Activated CD4-positive, alpha-beta T cell treated with anti-CD3 and anti-CD28 coated beads, Interleukin-2, amount 50 U/mL, for 1 hour (primary cell): ENCODE measurements at places on chromosomes 2 and 18.

DNA sequence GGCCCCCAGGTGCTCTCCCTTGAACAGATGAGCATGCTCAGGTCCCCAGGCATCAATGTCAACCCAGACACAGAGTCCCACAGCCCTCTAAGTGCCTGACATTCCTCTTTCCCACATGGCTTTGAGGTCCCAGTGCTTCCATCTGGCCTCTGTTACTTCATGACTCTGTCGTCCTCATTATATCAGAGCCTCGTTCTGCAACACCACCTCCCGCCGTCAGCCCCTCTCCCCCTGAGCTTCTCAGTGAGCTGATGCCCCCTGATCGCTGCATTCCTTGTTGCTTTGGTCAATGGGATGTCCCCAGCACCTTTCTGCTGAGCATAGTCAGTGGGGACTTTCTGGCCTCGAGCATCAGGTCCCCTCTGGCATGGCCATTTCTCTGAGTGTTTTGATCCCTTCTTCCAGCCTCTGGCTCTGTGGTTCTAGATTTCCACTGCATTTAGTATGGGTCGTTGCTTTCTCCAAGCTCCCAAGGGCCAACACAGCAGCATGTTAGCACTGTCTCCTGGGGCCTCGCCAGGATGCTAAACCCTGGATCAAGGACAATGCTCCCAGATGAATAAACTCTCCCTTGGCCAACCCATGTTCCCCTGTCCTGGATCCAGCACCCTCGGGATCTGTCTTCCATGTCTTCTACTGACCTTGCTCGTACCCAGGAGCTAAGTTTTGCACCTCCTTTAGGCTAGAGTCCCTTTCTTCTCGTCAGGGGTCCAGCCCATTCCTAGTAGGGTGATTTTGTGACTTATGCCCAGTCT, 143.2 kb upstream of the TWIST2 start:
- DNase-seq = no peak

GRCh38 chr2:178280244-178280852, 86.0 kb downstream of the OSBPL6 start:
- peak; percentile 9 for DNase-seq

GRCh38 chr18:45228796-45229388, 386.4 kb upstream of the SLC14A2 start:
- no peak for DNase-seq

DNA sequence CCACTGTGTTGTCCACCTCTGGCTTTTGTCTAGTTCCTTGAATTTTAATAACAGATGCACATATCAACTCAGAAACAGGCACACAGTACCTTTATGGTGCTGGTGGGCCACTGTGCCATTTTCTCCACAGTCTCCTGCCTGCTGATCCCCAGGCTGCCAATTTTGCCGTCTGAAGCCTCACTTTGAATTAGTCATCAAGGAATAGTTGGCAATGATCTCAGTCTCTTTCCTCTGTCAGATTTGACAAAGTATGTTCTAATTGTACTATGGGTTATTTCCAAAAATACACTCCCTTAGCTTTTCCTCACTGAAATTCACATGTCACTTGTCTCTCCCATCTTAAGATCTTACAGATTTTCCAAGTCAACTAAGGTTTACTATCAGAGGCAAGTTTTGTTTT, 140.7 kb downstream of the ZNF516 start:
- no peak for DNase-seq

- no peak for DNase-seq
Measured at GRCh38 chr2:112583497-112584133, 794 bp upstream of the CHCHD5 start.

DNA sequence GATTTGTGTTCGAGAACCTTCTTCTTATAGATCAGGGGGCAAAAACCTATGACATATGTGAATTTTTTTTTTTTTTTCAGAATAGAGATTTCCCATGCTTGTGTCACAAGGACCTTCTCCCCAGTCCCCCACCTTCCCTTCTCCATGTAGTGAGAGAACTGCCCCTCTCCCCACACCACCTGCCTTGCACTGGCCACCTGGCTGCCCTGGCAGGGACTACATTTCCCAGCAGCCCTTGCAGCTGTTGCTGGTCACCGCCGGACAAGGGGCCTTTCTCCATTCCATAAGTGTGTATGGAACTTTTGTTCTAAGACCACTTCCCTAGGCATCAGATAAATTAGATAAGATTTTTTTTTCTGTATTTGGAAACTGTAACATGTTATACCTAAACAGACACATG, 22.2 kb downstream of the MBP start:
- DNase-seq = no peak

DNA sequence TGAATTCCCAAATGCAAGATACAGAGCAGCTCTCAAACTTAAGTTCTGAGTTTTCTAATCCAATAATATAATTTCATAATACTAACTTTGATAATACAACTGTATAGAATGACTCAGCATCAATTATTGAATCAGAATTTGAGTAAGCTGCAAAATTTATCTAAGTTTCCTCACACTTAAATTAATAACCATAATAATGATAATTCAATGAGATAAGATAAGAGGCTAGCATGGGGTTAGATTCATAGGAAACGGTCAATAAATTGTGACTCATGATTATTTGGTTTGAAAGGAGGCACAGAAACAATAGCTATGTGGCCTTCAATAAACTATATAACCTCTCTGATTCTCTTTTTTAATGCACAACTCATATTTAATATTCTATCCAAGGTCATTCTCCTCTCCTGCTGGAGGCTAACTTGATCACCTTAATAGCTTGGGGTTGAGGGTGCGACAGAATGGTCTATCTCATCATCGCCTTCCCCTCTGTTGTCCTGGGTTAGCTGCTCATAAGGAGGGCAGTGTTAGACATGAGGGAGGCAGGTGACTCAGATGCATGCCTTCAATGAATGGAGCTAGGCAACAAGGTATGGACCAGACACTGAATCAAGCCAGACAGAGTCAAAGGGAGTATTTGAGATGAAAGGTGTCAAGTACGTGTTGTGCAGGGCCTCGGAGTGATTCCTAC, 36.2 kb upstream of the BMP10 start:
- no peak for DNase-seq

- no peak for DNase-seq
Measured at GRCh38 chr18:56197241-56197859, 441.0 kb downstream of the TXNL1 start.

DNA sequence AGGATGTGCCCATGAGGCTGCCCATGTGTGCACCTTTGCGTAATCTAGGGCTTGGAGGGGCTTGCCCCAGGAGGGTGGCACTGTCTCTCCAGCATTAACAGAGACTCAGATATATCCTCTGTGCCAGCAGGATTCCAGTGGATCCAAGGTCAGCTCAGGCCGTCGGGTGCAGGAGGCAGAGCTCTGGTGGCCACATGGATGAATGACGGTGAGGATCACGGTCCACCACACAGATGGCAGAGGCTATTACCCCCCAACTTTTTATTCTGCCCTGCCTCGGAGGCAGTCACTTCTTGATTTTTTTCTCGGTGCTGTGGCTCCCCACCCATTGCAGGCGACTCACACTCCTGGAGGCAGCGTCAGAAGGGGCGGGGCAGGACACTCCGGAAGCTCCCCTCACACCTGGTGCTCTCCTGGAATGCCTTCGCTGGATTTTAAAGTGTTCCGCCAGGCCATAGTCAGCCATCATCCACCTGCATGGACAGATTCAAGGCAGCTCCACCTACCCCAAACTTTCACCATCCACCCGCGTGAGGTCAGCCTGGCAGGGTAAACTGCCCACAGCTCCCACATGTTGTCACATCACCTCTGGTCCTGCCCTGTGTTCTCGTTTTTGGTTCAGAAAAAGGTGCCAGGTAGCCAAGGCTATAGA, 602.9 kb upstream of the RAB6C start:
- no peak for DNase-seq

- DNase-seq = no peak
Measured at GRCh38 chr2:170845343-170845742, 28.7 kb downstream of the GAD1 start.

- peak; percentile 8 for DNase-seq
Measured at GRCh38 chr2:112958428-112959108, 19.2 kb upstream of the IL36G start.

DNA sequence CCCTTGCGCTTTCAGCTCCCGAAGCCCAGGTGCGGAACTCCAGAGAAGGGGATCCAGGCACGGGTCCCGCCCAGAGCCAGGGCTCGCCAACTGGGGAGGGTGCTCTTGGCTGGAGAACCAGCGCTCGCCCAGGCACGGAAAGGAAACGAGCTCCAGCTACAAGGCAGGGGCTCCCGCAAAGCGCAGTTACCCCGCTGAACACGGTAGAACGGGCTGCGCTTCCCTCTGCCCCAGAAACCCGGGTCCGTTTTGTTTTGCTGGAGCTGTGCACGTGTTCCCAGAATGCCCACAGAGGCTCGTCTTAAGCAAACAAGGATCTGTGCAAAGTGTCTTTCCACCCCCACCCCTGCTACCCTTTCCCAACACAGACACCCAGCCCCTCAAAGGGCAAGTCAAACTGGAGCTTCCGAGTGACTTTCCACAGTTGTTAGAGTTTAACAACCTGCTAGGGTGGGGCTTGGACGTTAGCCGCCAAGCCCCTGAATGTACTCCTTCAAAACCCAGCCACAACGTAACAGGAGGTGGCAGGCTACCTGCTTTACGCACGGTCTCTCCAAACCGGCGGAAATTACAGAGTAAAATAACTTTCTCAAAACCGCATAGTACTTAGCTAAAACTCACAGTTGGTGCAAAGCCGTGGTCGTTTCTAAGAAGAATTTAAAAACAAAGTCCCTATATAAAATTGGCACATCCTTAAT, 775 bp downstream of the RNF125 start:
- peak; percentile 60 for DNase-seq

GRCh38 chr2:223613017-223613950, 11.1 kb upstream of the SCG2 start:
- no peak for DNase-seq

GRCh38 chr2:182592691-182593393, 123.2 kb upstream of the DNAJC10 start:
- no peak for DNase-seq

DNA sequence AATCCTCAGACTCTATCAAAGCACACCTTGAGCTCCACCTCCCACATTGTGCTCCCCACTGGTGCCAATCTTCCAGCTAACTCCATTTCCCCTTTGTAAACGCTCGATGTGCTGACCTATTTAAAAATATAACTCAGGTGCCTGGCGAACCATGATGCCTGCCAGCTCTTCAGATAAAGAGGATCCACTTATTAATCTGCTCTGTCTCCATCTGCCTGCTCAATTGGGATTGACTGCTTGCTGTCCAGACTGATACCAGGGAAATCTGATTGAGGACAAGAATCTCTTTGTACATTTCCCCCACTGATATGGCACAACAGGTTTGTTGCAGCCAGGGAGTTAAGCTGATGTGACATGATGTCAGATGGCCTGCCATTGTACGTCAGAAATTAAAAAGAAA, 2036.5 kb upstream of the CELF4 start:
- no peak for DNase-seq

DNA sequence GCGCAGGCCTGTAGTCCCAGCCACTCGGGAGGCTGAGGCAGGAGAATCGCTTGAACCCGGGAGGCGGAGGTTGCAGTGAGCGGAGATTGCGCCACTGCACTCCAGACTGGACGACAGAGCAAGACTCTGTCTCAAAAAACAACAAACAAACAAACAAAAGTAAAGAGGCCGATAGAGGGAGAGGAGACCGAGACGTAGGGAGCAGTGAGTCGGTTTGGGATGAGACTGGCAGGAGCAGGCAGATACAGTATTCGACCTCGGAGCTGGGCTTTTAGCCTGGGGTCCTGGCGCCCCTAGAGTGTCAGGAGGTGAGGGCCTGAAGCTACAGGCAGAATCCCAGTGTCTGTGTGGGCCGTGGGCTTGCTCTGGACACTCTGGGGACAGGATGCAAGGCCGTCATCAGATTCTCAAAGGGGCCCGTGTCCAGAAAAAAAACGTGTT, 51.2 kb downstream of the SLC4A1AP start:
- DNase-seq = no peak

DNA sequence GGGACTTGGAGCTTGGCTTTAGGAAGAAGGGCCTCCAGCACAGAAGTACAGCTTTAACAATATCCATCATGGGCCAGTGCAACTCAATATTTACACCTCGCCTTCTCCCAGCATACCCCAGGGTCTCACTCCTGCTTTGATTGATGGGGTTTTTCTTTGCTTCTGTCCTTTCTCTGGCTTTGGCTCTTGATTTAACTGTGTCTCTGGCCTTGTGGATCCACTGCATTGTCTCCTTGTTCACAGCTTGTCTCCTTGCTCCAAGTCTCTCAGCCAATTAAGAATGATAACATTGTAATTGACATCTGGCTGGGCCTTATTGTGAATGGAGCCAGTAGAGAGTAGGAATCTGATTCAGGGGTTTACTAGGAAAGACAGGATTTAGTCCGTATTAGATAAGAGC, 1019.5 kb downstream of the TMEM182 start:
- no peak for DNase-seq

GRCh38 chr2:156110890-156111289, 221.6 kb downstream of the NR4A2 start:
- DNase-seq = no peak

- DNase-seq = no peak
Measured at GRCh38 chr2:218046238-218046637, 22.8 kb upstream of the RUFY4 start.

DNA sequence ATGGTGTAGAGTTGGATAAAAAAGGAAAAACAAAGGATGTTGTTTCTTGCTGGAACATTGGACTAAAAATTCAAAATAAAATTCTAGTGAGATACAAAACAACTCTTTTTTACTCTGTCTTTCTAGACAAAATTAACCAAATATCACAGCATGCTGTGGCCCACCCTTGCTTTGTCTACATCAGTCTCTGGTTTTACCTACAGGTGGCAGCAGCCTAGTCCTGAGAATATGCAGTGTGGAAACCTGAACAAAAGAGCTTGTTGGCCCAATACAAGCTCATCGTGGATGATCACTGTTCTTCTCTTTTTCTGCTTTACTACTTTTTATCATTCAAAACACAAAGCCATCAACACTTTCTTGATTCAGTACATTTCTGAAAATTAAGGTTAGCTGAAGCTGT, 210.4 kb downstream of the CDH19 start:
- DNase-seq = no peak

- no peak for DNase-seq
Measured at GRCh38 chr18:3236470-3236869, 11.1 kb upstream of the MYL12A start.
